AG08396 (cell line): ENCODE measurements at places on chromosomes 5 and 9.

DNA sequence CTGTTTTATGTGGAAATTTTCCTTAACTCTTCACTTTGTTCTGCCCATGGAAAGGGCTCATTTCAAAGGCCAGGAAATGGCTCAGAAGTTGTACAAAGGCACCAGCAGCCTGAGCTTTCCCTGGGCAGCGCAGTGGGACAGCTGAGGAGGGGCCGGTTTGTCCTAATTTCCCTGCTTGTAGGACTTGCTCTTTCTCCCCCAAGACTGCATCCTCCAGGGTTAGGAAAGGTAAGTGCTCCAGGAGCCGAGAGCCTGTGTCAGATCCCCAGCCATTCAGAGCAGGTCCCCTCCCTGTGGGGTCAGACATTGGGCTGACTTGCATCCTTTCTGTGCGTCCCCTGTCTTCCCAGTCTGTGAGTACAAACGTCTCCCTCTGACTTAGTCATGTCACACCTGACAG lies 43.5 kb downstream of the AGXT2 start:
- DNase-seq = no peak

DNA sequence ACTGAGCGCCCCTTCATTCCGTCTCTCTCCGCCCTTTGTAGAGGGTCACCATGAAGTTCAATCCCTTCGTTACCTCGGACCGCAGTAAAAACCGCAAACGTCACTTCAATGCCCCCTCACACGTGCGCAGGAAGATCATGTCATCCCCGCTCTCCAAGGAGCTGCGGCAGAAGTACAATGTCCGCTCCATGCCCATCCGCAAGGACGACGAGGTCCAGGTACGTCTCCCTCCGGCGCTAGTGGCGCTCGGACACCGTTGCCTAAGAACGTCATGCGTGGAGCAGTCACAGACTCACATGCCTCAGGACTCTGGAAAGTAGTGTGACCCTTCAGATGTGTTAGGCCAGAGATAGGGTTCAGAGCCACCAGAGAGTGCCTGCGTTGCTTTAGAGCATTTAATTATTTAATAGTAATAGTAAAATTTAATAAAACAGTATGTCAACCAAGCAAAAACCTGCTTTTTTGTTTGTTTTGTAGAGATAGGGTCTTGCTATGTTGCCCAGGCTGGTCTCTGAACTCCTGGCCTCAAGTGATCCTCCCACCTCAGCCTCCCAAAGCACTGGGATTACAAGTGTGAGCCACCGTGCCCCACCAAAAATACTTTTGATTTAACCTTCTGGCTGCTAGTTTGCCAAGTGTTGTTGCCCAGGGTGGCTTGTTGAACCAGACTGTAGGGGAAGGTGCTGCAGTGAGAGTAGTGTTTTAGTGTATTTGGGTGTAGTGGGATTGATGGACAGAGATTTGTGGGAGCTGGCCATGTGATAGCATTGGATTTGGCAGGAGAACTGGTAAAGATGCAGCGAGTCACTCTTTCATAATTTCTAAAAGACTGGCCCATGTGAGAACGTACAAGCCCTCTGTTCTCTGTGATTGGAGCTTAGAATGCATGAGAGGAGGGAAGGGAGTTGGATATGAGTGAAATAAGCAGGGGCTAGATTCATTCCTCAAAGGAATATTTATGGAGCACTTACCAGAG lies 888 bp downstream of the RPL26L1 start:
- no peak for DNase-seq

GRCh38 chr5:171969288-171969880 lies 37.1 kb downstream of the FBXW11 start:
- no peak for DNase-seq

DNA sequence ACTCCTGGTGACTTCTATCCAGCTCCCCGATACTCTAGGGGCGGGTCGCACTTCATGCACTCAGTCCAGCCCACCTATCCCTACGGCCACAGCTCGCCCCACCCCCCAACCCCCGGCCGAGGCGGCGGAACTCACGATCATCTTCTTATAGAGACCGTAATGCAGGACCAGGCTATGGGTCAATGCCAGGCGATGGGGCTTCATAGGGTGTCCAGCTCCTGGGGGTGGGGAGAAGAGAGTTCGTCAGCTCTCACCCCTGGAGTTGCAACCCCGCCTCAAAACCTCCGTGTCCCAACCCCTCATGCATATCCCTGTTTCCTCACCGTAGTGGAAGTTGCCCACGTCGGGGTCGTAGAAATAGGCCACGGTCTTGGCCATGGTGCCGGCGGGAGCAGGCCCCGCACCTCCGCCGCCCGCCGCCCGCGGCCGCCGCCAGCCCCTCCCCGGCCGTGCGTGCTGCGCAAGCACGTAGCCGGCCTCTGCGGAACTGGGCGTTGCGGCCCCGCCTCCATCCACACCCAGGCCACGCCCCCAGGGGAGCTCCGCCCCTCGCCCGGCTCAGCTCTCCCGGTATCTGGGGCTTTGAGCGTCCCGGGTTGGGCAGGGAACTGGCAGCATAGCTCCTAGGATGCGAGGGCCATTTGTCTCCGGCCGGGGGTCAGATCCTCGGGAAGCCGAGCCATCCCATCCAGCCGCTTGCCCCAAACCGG lies at the start of the genes HDAC3 and RELL2:
Gene HDAC3 (minus strand): TSS at position 437 of the 710 bp plus-strand sequence. CDS start 59 bp downstream, at position 378.
Gene RELL2 (plus strand): TSS at position 585 of the 710 bp plus-strand sequence. CDS start 1,229 bp downstream, outside the sequence.
- peak; percentile 99 for DNase-seq

- no peak for DNase-seq
Measured at GRCh38 chr5:56490971-56491468, 257.9 kb upstream of the ANKRD55 start.
